Prostate gland (tissue), 2 donors: ENCODE measurements at places on chromosomes 6 and 20. TPM values are rescaled to one million over a fixed set of nuclear protein-coding genes. Genes with fewer than 3 reads are reported as not detected.

The PREP gene
- 54.5 TPM for total RNA-seq

DNA sequence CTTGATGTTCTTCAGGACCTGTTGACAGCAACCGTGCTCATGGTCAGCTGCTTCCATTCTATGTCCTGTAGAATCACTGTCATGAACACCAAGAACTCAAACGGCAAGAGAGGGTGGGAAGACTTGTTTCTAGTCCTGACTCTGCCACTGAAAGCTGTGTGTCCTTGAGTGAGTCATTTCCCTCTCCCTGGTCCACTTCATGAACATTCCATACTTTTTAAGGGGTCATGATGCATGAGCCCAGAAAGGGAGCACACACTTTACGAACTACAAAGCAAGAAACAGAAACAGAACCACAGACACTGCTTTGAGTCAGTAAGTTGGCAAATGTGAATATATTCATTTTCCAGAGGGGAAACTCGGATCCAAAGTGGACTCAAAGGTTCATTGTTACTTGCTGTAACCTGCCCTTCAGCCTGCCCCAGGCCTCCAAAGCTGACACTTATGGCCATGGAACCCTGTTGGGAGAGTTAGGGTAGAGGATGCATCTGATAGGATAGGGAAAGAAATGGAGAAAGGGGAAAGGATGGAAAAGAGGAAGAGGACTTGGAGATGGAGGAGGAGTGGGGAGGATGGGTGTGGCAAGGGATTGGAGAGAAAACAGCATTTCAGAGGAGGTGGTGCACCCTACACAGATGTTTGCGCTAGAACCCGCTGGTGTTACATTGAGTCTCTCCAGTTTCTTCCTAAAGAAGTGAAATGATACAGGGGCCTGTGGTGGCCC, 129.8 kb downstream of the FOXO3 start:
- no peak for DNase-seq
- no peaks in the 10 kb centered on the region for H3K36me3 ChIP-seq
- H3K4me3 ChIP-seq = no peak overlapping the region
- no peaks in the 10 kb centered on the region for H3K4me1 ChIP-seq
- no peaks in the 10 kb centered on the region for H3K27me3 ChIP-seq

GRCh38 chr6:3036861-3037637, 31.2 kb upstream of the RIPK1 start:
- no peaks in the 10 kb centered on the region for H3K4me1 ChIP-seq
- no peak overlapping the region for H3K27ac ChIP-seq
- H3K4me3 ChIP-seq = no peak overlapping the region
- DNase-seq = no peak
- H3K36me3 ChIP-seq = no peaks in the 10 kb centered on the region

The MRS2 gene
- 27.1 TPM for total RNA-seq

DNA sequence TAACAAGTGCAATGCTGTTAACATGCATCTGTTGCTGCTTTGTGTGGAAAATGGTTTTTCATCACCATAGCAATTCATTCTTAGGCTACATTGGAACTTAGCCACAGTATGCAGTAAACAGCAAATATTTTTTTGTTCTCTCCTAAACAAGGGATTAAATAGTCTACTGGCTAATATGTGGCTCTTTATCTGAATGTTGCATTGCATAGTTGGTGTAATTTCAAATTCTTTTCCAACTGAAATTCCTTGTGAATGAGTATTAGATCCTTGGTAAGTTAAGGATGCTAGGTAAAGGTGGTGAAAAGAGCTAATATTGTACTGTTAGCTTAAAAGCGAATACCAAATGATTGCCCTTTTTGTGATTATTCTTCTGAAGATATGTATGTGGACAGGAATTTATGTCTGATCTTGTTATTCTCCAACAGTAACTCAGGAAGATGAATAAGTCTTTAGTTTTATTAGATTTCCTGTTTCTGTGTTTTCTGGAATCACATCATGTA, 958 bp downstream of the MLIP start:
- H3K36me3 ChIP-seq = no peaks in the 10 kb centered on the region
- H3K4me3 ChIP-seq = no peak overlapping the region
- no peaks in the 10 kb centered on the region for H3K27me3 ChIP-seq
- no peak overlapping the region for H3K27ac ChIP-seq
- no peak for DNase-seq
- H3K4me1 ChIP-seq = no peaks in the 10 kb centered on the region

- no peaks in the 10 kb centered on the region for H3K27me3 ChIP-seq
- H3K4me3 ChIP-seq = no peak overlapping the region
- H3K27ac ChIP-seq = no peak overlapping the region
- no peaks in the 10 kb centered on the region for H3K4me1 ChIP-seq
- no peak for DNase-seq
- H3K36me3 ChIP-seq = no peaks in the 10 kb centered on the region
Observed at GRCh38 chr6:32074996-32075532, 34.1 kb downstream of the TNXB start.

The WFDC12 gene
- not detected for total RNA-seq

DNA sequence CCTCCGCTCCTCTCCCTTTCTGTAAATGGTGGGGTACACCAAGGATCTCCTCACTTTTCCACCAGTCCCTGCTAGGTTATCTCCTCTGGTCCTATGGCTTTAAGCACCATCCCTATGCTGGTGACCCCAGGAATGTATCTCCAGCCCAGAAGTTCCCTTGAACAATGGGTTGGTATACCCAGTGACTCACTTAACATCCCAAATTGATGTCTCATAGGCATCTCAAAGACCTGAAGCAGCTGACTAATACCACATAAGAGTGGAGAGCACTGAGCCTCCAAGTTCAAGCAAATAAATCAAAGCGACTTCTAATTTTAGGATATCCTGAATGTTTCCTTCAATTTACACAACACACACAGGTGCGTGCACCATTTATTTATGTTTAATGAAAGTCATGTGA, 48.3 kb downstream of the ADGRF1 start:
- no peaks in the 10 kb centered on the region for H3K27me3 ChIP-seq
- H3K36me3 ChIP-seq = no peaks in the 10 kb centered on the region
- H3K4me1 ChIP-seq = peaks cover 8% of the 10 kb centered on the region
- no peak overlapping the region for H3K4me3 ChIP-seq

The EEF1A2 gene
- total RNA-seq = 13.4 TPM
